ENCODE measurements at places on chromosomes 13 and 19. TPM values are rescaled to one million over a fixed set of nuclear protein-coding genes. Genes with fewer than 3 reads are reported as not detected.

FFAR3 gene
- total RNA-seq, result not detected

TUBB4A gene
- not detected for total RNA-seq

WDR87 gene
- not detected for total RNA-seq

MAST1 gene
- 0.16 TPM for total RNA-seq

PSG2 gene
- not detected for total RNA-seq

ZNF837 gene
- 1.9 TPM for total RNA-seq

HSPBP1 gene
- total RNA-seq, result 21.5 TPM

GPR12 gene
- not detected for total RNA-seq

KISS1R gene
- total RNA-seq, result not detected

C5AR2 gene
- not detected for total RNA-seq

MYH14 gene
- not detected for total RNA-seq

STOML3 gene
- total RNA-seq, result not detected

CASP14 gene
- total RNA-seq, result not detected

DHX34 gene
- total RNA-seq, result 9.7 TPM

FOXA3 gene
- total RNA-seq, result not detected

C19orf81 gene
- 1.1 TPM for total RNA-seq

TGDS gene
- total RNA-seq, result 7.6 TPM

KLK4 gene
- not detected for total RNA-seq

UBE2L5 gene
- not detected for total RNA-seq

ZNF578 gene
- 3.9 TPM for total RNA-seq

SYCN gene
- total RNA-seq, result not detected

MEGF8 gene
- 20.2 TPM for total RNA-seq

ERICH4 gene
- total RNA-seq, result not detected

TMEM86B gene
- 0.32 TPM for total RNA-seq

SHISA7 gene
- not detected for total RNA-seq

AP3D1 gene
- total RNA-seq, result 71.7 TPM

MUC16 gene
- not detected for total RNA-seq

SDHAF1 gene
- total RNA-seq, result 9.8 TPM

All from bladder microvascular endothelial cell (primary cell).